AG04450 (cell line): ENCODE measurements at places on chromosomes 2 and 18.

DNA sequence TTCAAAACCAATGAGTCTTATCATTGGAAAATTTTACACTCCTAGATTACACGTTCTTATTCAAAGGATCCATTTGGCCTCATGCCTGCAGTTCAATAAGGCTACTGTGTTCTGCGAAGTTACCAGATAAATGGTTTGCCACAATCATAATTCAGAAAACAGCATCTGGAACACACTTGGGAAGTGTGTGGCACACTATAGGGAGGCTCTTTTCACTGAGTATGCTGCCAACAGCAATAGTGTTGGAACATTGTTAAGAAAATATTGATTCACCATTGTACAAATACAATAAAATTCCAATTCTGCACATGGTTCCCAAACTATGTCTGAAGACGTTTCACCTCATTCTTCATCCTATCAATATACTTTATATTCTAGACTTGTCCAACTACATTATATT lies 141.4 kb upstream of the DOK6 start:
- no peak for DNase-seq

- no peak for DNase-seq
Observed at GRCh38 chr2:224523626-224524577, 61.3 kb downstream of the CUL3 start.

DNA sequence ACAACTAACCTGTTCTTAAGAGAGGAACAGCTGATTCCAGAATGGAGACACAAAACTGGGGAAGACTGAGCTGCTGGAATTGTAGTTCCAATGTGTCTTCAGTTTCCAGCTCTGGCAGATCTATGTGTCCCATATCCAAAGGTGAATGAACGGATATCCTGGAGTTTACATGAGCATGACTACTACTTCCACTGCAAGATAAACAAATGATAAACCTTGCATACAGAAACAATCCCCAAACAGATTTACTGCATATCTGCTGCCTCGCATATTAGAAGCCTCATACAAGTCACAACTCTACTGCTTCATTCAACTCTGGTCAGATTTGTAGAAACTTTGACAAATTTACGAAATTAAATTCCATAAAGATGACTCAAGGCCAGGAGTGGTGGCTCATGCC lies 15.0 kb downstream of the RTTN start:
- DNase-seq: no peak

DNA sequence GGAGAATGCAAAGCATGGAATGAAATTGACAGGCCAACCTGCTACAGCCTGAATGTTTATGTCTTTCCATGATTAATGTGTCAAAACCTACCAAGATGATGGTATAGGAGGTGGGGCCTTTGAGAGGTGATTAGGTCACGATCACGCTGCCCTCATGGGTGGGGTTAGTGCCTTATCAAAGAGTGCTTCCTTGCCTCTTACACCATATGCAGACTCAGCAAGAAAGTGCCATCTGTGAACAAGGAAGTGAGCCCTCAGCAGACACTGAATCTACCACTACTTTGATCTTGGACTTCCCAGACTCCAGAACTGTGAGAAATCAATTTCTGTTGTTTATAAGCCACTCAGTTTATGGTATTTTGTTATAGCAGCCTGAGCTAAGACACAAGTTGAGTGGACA lies 147.5 kb upstream of the BCL2L11 start:
- DNase-seq: no peak

- DNase-seq: no peak
Observed at GRCh38 chr2:38201784-38202183, 125.8 kb upstream of the CYP1B1 start.

DNA sequence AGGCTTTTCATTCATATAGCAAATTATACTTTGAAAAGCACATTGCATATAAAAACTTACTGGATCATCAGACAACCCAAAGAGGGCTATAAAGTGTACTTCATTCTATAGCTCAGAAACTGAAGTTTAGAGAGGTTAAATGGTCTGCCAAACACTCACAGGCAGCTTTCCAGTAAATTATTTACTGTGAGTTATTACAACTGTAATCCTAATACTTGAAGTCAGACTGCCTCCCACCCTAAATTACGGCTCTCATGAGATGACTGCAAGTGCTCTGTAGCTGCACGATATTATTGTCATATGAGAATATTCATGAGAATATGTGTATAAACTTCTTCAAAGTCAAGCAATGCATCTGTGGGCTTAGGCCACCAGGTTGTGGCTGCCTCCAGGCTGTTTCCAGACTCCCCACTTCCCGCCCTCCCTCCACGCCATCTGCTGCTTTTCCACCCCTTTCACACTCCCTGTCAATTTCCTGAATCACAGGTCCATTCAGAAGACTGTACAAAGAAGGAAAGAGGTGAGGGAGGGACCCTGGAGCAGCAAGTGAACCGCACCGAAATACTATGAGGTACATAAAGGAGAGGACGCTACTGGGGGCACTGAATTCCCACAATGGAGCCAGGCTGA lies 111.1 kb upstream of the SPOPL start:
- no peak for DNase-seq

DNA sequence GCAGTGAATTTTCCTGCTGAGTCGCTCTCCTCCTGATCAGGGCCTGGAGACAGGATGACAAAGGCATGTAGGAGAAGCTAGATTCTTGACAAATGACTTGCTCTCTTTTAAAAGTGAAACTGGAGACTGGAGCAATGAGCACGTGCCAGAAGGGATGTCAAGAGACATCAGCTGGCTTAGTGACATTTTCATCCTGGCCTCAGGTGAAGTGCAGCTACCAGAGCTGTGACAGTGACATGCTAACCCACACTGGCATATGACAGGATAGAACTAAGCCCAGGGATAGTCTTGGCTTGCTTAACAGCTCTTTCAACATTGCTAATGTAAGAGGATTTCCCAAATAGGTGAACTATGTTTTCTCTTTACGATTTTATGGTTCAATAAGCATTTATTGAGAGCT lies 757.5 kb upstream of the DDX18 start:
- no peak for DNase-seq

DNA sequence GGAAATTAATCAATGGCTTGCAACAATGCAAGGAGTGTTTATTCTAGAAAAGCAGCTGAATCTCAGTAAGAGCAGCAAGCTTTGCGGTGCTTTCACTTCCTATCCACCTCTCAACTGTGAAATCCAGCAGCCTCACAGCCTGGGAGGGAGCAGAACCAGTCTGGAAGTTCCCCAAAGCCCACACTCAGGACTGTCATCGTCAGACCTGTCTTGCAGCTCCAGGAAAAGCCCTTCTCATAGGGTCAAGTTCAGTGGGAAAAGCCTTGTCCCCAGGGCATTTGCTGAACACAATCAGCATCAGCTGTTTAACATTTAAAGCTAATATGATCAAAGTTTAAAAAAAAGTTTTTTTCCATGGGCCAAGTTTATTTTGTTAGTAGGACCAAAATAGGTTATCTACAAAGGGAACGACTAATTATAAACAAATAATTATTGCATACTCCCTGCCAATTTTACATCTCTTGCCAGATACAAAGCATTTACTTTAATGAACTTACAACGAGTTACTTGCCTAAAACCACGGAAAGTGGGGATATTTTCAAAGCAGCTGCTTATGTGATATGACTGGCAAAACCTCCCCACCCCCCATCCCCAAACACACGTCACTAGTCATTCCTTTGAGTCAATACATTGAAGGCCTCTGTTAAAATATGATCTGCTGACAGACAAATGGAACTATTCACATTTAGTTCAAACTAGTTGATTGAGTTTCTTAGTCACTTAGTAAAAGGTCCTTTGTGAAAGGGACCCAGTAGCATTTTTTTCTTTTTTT lies 36.8 kb downstream of the PARD6G start:
- DNase-seq: no peak

- DNase-seq: no peak
Observed at GRCh38 chr2:229636571-229636970, 77.8 kb downstream of the DNER start.

DNA sequence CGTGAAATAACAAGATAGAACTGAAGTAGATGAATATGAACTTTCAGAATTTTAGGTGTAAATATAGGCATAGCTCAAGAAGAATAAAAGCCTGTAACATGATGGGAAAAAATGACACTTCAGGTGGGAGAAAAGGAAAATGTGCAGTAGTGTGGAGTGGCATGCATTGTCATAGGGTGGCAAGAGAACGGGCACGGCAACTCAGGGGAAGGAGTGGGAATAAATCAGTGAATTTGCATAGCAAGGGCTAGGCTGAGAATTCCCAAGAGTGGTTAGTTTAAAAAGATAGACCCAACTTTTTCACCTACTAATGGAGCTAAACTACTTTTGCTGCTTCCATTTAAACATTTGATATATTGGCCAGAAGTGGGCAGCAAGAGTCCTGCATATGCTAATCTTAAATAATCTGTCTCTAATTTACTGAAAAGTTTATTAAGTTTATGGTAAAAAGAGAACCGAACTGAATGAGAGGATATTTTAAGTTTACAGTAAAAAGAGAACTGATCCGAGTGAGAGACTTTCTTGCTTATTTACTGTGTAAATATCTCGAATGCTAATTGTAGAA lies 228.1 kb downstream of the CTNNA2 start:
- no peak for DNase-seq
